NCI-H187 treated with DMSO at 0.1 percent for 48 hours (cell line): ENCODE measurements at places on chromosomes 16 and 17.

GRCh38 chr17:65438708-65439294 is 122.6 kb downstream of the AXIN2 start:
- DNase-seq: no peak

DNA sequence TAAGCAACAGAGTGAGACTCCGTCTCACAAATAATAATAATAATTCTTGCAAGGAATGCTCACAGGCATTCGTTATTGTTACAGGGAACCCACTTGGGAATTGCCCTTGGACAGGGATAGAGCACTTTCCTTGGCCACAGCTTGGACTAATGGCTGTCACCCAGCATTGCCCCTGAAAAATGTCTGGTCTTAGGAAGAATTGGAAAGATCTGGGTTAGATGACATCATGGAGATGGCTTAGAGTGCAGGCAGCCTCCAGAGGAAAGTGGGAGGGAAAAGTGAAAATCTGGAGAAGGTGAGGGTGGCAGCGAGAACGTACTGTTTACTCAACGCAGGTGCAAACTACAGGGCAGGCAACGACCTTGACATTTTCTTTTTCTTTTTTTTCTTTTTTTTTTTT is 59.3 kb upstream of the MRTFB start:
- DNase-seq: no peak

- no peak for DNase-seq
Measured at GRCh38 chr17:50169881-50170459, 4.2 kb downstream of the SGCA start.

DNA sequence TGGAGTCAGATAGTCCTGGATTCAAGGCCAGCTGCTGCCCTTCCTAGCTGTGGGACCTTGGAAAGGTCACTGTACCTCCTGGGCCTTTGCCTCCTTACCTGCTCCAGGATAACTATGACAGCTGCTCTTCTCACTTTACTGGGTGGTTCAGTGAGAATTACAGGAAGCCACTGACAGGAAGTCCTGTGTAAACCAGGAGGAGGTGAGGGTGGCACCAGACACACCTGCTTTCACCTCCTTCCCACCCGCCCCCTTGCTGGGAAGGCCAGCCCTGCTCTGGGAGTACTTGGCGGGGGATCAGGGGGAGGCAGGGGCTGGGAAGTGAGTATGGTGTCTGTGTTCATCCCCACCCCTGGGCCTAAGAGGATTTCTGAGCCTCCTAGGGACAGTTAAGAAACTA is 42.6 kb downstream of the CPNE2 start:
- no peak for DNase-seq

DNA sequence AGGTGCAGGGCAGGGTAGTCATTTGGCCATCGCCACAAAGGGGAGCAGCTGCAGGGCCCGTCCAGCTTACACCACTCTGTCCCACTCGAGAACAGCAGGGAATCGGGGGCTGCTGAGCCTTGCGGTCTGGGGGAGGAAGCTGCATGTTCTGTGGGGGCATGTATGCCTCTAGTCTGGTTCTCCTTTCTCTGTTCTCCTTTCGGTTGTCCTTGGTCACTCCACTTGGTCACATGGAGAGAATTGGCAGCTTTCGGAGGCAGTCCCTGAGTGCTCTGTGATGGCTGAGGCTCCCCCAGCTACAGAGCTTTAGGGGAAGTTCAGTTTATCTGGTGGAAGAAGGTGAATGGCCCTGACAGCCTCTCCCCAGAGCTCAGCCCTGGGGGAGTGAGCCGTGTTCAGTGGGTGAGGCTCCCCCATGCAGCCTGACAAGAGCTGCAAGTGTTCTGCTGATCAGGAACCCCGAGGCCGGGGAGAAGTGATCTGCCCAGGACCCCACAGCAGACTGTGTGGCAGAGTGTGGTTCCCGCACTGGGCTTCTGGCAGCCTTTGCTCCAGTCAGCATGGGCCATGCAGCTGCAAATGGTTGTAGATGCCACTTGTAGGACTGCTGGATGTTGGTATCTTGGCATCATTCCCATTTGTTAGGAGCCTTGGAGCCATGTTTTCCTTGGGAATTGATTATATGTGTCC is 22.3 kb upstream of the SMPD3 start:
- DNase-seq: no peak

DNA sequence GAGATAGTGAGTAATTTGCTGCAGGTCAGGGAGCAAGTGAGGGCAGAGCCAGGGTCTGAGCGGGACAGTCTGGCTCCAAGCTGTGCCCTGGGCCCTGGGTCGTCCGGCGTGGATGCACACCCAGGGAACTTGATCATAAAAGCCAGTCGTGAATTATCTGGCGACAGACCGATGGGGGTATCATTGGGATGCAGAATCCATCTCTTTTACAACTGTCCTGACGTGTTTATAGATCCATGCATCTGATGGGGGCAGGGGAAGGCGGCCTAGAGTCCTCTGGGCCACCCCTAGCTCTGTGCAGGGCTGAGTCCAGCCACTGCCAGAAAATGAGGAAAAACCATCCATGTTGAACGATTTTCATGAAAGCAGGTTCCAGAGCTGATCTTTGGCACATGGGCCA is 332.8 kb downstream of the C16orf95 start:
- DNase-seq: no peak

DNA sequence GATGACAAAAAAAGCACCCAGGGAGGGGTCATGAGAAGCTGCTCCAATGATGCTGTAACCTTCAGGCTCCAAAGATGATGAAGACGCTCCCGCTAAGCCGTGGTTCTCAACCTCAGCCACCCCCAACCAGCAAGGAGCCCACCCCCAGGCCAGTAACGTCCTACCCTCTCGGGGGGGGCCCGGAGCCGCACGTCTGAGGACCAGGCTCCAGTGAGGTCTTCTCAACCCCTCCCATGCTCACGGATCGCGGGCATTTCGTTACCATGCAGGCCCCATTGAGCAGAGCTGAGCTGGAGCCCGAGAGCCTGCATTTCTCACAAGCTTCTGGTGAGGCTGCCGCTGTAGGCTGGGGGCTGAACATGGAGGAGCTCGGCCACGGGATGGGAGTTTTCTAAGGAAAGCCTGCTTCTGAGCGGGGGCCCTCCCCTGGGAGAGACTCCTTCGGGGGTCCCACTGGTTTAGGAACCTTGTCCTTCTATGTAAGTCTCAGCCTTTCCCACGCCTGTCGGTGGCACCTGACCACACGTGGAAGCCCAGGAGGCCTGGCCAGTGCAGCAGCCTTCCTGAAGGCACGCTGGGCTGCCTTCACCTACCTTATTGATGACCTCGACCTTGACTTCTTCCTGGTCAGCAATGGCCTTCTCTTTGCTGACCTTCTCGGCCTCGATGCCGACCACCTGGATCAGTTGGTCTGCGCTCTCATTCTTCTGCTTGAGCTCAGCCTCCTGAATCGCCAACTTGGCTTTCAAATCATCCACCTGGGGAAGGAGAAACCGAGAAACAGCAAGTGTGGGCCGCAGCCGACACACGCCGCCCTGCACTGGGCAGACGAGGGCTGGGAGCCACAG is 82.7 kb downstream of the PGS1 start:
- no peak for DNase-seq

- DNase-seq: no peak
Measured at GRCh38 chr17:74779948-74780400, 3.8 kb upstream of the NAT9 start.

- DNase-seq: no peak
Measured at GRCh38 chr17:30323895-30324319, 9.9 kb downstream of the TMIGD1 start.

- DNase-seq: no peak
Measured at GRCh38 chr16:11637320-11637719, 30.9 kb upstream of the SNN start.

- DNase-seq: no peak
Measured at GRCh38 chr16:84572096-84572495, 45.8 kb downstream of the COTL1 start.

DNA sequence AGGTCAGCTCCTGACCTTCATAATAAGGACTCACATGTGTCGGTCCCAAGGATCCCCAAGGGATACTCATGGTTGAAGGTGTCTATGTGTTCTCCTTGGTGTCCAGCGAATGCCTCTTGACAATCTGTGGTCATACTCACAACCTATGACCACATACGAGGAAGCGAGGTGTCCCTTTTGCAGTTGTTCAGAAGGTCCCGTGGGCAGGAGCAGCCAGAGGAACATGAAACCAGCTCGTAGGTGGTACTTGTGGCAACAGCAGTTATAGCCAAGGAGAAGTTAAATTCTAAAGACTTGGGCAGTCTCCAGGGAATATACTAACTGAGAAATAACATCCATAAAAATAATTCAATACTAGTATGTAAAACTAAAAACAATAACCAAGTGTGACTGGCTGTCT is 685.3 kb downstream of the WWOX start:
- no peak for DNase-seq

DNA sequence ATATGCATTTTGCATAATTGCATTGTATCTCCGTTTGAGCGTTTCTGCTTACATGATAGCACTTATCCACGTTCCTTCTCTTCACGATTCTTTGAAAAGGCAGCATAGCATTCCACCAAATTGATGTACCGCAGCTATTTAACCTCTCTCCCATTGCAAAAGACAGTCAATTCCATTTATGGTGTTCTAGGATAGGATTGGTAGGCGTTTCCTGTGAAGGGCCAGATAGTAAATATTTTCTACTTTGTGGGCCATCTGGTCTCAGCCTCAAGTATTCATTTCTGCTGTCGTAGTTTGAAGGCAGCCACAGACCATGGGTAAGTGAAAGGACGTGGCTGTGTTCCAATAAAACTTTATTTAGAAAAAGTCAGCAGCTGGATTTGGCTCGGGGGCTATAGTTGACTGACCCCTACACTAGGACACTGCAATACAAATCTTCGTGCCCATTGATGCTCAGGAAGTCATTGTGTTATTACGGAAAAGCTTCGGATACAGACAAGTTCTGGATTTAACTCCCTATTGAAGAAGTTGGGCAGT is 10.1 kb downstream of the SNX29 start:
- no peak for DNase-seq

DNA sequence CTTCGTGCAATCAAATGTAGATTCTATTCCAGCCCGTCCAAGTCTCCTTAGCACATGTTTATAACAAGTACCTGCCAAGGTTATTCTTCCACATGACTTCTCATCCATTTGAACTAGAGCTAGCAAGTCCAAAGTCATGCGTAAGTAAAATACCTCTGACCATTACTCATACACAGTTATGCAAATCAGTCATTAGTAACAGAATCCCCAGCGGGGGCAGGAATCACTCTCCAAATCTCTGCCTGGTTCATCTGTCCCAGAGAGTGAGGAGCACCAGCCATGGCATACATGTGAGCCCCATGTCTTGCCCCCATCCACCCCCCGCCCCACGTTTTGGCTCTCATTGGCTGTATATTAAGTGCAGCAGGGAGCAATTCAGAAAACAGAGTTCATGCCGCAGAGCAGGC is 27.7 kb downstream of the SRL start:
- DNase-seq: no peak

- DNase-seq: no peak
Measured at GRCh38 chr17:75530837-75531720, 5.6 kb downstream of the LLGL2 start.

DNA sequence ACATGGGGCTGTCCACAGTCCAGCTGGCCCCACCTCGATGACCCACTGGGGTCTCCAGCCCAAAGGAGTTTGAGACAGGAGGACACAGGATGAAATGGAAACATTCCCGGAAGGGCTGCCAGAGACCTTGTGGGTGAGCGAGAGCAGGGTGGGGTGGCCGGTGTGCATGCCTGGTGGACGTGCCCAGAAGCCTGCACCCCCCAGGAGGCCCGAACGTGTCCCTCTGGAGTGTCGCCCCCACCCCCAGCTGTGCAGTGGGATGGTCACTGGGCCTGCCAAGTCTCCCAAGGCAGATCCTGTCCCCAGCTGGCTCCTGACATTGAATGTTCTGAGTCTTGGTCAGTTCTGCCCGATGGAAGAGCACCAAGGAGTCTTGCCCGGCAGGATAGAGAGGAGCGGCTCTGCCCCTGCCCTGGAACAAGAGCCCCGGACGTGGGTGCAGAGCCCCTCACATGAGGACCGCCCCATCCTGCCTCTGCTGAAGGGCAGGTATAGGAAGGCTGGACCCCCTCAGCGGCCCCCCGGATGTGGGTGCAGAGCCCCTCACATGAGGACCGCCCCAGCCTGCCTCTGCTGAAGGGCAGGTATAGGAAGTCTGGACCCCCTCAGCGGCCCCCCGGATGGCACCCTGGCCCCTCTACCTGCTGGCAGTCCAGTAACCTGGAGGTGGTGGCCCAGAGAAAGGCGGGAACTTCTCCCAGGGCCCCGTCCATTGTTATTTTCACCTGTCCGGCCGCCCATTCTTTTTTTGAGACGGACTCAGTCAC is 3.1 kb upstream of the CAPN15 start:
- no peak for DNase-seq

DNA sequence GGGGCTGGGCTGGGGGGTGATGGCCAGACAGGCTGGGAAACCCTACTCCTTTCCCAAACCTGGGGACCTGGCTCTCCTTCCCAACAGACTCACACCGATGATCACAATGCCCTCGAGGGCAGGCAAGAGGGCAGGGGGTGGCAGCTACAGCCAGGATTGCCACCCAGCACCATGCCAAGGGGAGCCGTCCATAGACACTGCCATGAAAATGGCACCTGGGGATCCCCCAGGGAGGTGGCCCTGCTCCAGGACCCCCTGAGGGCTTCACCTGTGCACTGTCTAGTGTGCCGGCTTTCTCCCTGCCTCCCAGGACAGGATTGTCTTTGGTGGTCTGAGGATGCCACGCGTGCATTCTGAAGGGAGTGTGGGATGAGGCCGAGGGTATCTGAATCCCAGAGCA is 24.6 kb downstream of the RPH3AL start:
- no peak for DNase-seq

GRCh38 chr16:53433930-53434376 is 318 bp upstream of the RBL2 start:
- DNase-seq: no peak

- no peak for DNase-seq
Measured at GRCh38 chr17:63116228-63116627, 150.2 kb downstream of the TANC2 start.

GRCh38 chr16:10558746-10559641 is 21.4 kb downstream of the EMP2 start:
- no peak for DNase-seq

GRCh38 chr16:8756755-8757154 is 40.7 kb downstream of the TMEM186 start:
- DNase-seq: no peak

- no peak for DNase-seq
Measured at GRCh38 chr16:87628940-87629339, 26.6 kb downstream of the JPH3 start.

GRCh38 chr16:57649846-57650245 is 18.3 kb upstream of the ADGRG3 start:
- no peak for DNase-seq
